ENCODE measurements at places on chromosomes 2 and 18. TPM values are rescaled to one million over a fixed set of nuclear protein-coding genes. Genes with fewer than 3 reads are reported as not detected.
A peak's percentile ranks its signal among the peaks of the same experiment; 100 is the strongest.

DNA sequence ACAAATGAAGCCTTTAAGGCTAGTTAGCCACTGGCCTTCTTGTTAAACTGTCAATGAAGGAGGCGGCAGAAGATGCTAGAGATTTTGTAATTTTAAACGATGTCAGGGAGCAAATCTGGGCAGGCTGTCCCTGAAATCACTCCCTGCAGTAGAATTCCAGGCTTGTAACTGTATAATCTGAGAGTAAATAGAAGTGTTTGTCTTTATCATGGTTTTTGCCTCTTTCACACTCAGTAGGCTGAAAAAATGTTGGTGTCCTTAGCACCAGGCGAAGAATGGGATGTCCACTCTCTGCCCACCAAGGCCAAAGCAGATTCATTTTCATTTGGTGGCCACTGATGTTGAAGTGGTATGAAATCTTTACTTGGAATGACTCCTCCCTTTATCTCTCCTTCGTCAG lies 136.9 kb upstream of the THSD7B start:
- peak; percentile 27 for DNase-seq

GRCh38 chr2:152395572-152395971 lies 60.6 kb downstream of the FMNL2 start:
- DNase-seq, result no peak

- no peak for DNase-seq
Observed at GRCh38 chr2:96969321-96969720, 17.1 kb downstream of the FAM178B start.

GRCh38 chr2:151374436-151374835 lies 17.0 kb downstream of the TNFAIP6 start:
- no peak for DNase-seq

ICA1L gene
- total RNA-seq, result 5.5 TPM

DUSP2 gene
- total RNA-seq, result 13.6 TPM

UPP2 gene
- not detected for total RNA-seq

CNRIP1 gene
- total RNA-seq, result not detected

KIAA1328 gene
- 4.9 TPM for total RNA-seq

Data from Caco-2 (cell line).